Renal cortical epithelial cell (primary cell): ENCODE measurements at places on chromosomes 4 and X.
A peak's percentile ranks its signal among the peaks of the same experiment; 100 is the strongest.

- DNase-seq, result no peak
Measured at GRCh38 chr4:41360214-41360920, 103.6 kb downstream of the UCHL1 start.

- DNase-seq, result peak; percentile 59
Measured at GRCh38 chr4:173171098-173171497, 2.5 kb downstream of the GALNT7 start.

- DNase-seq, result peak; percentile 17
Measured at GRCh38 chr4:18798123-18798522, 776.6 kb upstream of the LCORL start.

DNA sequence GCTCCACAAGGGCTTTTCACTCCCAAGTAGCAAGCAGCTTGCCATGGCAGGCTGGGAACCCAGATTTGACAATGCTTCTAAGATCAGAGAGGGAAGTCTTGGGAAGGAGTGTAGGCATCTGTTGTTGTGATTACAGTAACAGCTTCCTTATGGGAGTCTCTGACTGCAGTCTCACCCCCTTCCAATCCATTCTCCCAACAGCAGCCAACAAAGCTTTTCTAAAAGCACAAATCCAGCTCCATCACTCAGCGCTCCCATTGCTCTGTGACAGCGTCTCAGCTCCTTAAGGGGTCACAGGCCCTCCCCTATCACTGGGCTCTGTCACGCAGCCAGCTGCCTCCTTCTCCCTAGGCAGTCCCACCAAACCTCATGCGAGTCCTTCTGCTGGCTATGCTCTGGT, 7.1 kb downstream of the IGFBP7 start:
- no peak for DNase-seq

DNA sequence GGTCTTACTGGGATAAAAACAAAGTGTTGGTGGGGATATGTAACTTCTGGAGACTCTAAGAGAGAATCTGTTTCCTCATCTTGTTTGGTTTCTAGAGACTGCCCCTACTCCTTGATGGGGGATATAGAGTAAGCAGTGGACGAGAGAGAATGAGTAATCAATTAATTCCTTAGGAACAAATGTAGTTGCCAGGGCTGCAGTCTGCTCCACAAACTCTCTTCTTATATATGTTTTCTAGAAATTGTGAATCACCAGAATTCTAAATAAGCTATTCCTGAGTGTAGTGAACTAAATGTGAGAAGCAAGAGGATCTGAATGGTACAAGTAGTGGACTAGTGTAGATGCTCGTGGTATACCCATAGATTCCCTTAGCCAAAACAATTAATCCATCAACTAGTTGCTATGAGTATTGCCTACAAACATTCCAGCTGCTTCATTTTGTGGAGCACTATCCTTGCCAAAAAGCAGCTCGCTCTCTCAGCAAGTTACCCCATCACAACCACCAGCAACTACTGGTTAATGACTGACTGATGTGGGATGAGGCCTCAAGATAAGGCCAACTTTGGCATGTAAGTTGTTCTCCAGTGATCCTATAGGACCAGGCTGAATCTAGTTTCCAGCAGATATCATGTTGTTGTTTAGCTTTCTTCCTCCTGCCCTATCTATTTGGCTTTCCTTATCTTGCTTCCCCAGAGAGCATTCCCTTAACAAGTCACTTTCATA, 273.0 kb downstream of the SLC7A11 start:
- peak; percentile 80 for DNase-seq

- peak; percentile 34 for DNase-seq
Measured at GRCh38 chr4:173420324-173420752, 21.4 kb upstream of the SCRG1 start.

DNA sequence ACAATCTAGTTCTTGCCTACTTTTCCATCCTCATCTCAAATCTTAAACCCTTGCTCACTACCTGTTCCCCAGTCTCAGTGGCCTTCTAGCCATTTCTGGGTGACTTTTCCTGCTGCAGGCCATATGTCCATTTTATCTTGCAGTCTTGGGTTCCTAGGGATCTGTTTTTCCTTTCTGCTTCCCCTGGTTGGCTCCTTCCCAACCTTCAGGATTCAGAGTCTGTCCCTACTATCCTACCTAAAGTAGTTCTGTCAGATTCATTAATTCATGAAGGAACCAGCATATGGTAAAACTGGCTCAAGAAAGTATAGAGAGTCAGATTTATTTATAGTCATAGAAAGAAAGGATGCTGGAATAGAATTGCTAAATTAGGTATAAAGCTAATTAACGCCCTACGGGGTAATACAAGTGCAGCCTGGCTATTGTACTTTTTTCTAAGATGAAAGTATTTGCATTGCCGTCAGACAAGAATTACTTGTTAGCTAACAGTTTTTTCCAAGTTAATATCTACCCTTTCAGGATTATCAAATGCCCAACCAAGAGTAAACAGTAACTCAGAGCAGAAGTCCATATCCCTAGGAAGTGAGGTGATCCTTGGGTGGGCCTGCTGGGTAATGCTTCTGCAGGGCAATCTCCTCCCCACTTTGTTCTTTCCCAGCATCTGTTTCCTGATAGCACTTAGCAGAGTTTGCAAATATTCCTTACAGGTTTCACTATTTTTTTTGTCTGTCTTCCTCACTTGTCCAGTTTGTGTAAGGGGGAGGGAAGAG, 63.6 kb downstream of the REPS2 start:
- DNase-seq, result peak; percentile 42

DNA sequence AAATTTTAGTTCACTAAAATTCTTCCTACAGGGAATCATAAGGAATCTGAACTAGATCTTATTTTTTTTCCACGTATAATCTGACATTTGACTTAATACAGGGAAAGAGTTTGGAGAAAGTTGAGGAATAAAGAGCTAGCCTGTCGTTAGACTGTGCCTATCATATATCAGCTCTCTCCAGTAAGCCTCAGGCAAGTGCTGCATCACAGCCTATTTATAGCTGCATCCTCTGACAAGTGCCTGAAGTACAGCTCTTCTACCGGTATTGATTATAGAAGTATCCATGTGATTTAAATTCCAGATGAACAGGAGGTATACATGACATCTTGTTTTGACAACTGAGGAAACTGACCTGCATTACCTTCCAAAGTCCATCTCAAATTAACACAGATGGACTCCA, 248.9 kb downstream of the TLL1 start:
- no peak for DNase-seq

DNA sequence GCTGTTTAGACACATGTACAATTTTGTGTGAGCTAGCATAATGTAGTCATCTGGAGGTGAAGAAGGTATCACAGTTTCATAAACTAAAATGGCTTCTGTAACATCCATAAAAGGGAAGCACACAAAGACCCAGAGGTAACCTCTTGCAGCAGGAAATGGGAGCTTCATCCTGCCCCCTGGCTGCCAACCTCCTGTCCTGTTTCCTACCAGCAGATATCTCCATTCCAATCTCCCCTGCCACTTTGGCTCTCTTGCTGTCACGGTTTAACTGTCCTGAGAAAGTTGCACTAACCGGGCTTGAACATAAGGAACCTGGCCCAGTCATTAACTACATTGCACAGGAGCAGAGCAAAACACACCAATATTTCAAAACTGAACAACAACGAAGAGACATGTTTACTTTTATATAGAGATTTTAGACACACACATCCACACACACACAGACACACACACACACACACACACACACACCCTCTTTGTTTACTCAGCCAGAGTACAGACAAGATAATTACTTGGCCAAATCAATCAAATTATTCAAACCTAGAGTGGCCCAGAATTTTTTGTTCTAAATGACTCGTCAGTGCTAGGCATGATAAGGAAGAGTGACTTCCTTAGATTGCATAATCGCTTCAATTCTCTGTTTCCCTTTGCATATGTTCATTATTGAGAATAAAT, 24.2 kb downstream of the MID2 start:
- DNase-seq, result peak; percentile 10

GRCh38 chrX:107577933-107578332, 50.4 kb upstream of the PRPS1 start:
- no peak for DNase-seq

GRCh38 chrX:14064626-14065432, 35.1 kb upstream of the GEMIN8 start:
- no peak for DNase-seq

GRCh38 chrX:63275127-63275526, 76.0 kb downstream of the SPIN4 start:
- DNase-seq, result no peak

- DNase-seq, result no peak
Measured at GRCh38 chr4:26160591-26160990, 160.2 kb upstream of the RBPJ start.

DNA sequence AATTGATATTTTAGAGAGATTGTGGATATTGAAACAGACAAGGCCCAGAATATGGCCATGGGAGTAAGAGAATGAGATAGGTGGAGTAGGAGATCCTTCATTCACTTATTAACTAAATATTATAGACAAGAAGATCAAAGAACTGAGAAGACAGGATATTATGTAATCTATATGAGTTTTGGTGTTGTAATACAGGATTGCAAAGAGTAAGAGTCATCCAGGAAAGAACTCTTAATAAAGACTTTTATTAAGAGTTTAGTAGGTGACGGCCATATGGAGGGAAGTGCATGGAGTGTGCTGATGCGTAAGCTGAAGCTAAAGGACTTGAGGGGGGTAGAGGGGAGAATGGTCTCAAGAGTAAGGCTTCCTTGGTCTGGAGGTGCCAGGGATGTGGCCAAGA, 153.7 kb downstream of the VEGFC start:
- DNase-seq, result peak; percentile 15

DNA sequence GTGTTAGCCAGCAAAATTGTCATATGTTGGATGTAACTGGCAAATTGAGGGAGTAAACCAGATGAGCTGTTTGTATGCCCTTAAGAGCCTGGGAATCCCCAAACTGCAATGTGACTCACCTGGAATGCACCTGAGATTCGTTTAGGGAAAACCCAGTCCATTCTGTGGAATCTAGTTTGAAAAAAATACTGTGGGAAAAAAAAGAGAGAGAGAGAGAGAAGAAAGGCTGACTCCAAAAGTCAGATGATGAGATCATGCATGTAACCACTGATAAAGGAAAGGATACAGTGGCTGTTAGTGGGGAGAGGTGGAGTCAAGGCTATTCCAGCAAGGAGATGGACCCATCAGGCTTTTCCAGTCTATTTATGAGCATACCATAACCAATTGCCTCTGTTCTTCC, 48.5 kb downstream of the SLC9A7 start:
- peak; percentile 75 for DNase-seq

DNA sequence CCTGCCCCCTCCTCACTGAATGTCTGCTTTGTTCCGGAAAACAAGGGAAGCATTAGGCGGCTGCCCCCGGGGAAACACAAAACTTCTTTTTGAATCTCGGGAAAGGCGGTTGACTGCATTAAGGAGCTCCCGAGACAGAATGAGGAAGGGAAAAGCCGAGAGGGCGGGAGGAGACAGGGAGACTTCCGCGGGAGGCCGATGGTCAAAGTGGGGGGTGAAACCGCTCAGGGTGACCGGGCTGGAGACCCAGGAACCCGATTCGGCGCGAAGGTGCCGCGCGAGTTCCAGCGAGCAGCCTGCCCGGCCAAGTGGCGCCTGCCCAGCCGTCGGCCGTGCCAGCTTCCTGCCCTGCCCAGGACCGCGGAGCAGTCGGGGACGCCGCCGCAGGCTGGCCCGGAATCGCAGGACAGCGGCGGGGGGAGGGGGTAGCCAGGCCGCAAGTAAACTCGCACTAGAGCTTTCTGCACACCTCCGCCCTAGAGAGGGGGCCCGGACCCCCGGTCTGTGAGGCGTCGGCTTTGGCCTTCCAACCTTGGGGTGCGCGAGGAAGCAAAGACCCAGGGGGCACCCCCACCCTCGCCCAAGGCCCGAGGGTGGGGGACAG, 55.1 kb upstream of the BCOR start:
- no peak for DNase-seq

- DNase-seq, result no peak
Measured at GRCh38 chrX:5080791-5081190, 1147.9 kb downstream of the NLGN4X start.

DNA sequence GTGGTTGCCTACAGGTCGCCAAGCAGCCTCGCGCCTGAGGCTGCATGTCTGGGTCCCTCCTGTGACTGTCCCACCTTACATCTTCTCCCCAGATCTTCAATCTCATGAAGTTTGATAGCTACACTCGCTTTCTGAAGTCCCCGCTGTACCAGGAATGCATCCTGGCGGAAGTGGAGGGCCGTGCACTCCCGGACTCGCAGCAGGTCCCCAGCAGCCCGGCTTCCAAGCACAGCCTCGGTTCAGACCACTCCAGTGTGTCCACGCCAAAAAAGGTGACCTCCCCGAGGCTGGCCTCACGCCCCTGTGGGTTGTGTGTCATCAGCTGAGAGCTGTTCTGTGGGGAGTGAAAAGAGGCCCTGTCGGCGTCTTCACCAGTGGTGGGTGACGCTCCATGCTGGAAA, 24.9 kb upstream of the HGFAC start:
- no peak for DNase-seq

GRCh38 chrX:3449287-3449686, 102.8 kb upstream of the MXRA5 start:
- DNase-seq, result no peak

GRCh38 chrX:26925088-26925487, 538.1 kb downstream of the PPP4R3C start:
- DNase-seq, result peak; percentile 57

DNA sequence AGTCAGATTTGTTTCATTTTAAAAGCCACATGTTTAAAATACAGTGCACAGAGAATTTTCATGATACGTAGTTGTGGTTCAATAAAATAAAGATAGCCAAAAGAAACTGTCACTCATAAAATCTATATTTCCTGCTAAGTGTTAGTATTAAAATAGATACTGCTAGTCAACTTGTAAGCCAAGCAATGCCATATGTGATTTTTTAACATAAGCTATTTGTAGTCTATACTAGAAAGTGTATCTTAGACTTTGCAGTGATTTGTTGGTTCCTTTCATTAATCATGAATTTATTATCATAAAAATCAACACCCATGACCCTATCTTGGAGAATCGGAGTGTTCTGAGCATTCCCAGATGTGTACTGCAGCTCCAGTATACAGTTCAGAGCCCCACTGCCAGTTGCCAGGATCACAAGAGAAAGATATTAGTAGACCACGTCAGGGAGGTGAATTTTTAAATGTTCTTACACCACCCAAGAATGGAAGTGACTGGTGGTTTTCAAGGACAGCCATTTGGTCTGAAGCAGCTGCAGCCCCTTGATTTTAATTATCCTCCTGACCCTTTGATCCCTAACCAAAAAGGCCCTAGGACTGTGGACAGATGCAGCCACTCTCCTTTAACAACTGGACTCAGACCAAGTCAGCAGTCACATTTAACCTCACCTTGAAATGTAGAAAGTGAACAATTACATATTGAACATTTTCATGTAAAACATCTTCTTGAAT, 163.1 kb downstream of the PALLD start:
- no peak for DNase-seq

DNA sequence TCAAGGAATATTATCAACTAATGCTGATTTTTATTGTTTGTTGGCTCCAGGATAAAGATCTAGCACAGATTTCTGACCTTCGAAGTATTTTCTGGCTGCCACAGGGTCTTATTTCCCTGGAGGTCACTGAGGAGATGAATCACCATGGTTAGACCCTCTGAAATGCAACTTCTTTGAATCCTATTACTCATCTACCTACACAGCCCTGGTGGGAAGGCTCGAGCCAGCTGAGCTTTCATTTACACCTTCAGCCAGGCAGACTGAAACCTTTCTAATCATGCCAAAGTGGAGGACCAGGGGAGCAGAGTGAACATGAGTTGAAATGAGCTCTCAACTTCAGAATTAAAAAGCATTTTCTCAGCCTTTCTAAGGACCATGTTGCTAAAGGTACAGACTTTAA, 130.5 kb downstream of the SMIM20 start:
- no peak for DNase-seq

GRCh38 chr4:42633605-42634388, 23.1 kb downstream of the ATP8A1 start:
- no peak for DNase-seq
